ENCODE measurements at places on chromosomes 1 and 21.

DNA sequence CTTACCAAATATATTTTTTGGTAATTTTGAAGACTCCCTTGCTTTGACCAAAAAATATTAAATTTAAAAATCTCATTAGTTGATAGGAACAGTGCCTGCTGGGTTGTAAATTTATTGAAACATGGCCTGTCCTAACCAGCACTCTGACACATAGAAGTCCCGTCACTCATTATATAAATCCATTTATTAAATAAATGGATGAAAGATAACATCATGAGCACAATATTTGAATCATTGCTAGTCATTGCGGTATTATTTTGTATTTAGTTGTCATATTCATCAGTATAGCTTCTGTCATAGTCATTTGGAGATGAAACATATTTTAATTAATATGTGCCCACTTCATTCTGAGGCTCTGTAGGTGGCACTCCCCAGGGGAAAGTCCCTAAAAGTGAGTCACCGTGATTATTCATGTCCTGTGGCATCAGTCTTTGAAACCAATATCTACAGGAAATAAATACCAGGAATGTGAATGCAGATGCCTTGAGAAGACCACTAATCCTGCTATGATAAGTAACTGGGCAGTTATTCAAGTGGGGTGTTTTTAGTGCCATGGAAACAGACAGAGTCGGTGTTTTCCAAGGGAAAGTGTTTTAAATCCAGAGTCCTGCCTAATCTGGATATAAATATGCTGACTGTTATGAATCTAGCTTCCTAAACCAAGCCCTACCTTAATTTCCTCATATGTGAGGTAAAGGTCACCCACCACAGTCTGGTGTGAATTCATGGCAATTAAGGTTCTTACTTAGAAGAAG lies 302.0 kb downstream of the DUSP10 start:
- no peak for DNase-seq

DNA sequence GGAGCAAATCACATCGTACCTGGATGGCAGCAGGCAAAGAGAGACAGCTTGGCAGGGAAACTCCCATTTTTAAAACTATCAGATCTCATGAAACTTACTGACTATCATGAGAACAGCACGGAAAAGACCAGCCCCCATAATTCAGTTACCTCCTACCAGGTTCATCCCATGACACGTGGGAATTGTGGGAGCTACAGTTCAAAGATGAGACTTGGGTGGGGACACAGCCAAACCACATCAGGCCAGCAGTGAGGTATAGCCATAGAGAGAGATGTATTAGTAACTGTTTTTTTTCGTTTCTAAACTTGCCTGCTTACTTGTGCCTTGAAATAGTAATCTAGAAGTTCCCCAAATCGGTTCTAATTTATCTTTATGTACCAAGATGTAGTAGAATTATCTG lies 48.9 kb downstream of the AK4 start:
- no peak for DNase-seq

DNA sequence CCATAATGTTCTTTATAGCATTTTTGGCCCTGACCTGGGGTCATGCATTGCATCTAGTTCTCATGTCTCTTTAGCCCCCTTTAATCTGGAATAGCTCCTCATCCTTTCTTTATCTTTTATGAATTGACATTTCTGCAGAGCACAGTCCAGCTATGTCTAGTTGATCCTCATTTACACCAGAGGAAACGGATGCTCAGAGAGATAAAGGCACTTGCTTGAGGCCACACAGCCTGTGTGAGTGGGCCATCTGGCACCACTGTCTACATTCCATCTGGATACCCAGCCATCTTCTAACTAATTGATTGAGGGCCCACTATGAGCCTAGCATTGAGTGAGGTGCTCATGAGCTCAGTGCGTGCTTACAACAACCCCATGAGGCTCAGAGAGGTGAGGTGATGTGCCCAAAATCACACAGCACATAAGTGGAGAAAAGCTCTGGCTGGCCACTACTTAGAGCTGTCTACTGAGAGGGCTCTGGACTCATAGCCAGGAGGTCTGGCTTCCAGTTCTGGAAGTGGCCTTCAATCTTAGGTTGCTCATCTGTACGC lies 3.5 kb downstream of the HPCA start:
- no peak for DNase-seq

DNA sequence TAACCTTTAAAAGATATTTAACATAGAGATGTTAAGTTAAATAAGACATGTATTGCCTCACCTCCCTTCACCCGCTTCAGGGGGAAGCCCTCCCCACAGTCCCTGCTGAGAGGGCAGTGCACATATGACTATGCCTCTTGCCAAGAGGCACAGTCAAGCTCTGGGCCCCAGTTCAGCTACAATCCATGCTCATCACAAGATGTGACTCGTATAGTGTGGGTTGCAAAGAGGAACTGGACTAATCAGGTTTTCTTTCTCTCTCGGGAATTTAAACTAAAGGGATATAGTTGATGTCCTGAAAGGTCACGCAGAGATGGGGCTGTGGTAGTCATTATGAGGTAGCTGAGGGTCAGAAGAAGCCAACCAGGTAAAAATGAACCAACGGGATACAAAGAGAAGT lies 35.6 kb downstream of the LYST start:
- DNase-seq, result peak; percentile 12

DNA sequence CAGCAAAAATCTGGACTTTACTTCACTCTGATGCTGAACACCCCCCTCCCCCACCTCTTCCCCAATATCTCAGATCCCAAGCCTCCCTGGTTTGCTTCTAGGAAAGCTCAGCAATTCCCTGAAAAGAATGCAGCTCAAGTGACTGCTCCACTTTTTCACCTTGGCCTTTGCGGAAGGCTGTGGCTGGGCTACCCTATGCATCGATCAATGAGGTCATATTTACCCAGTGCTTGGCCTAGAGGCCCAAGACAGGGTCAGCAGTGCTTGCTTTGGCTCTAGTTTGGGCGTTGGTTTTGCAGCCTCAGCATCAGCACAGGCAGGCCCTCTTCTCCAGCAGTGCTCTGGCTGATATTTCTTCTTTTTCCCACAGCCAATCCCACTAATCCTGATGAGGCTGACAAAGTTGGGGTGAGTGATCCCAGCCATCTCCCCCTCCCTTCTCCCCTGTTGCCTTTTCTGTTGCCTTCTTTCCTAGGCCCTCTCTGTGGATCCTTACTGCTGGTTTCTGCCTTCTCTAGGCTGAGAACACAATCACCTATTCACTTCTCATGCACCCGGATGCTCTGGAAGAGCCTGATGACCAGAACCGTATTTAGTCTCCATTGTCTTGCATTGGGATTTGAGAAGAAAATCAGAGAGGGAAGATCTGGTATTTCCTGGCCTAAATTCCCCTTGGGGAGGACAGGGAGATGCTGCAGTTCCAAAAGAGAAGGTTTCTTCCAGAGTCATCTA lies 14.2 kb downstream of the FCGR2B start:
- DNase-seq, result no peak

- DNase-seq, result no peak
Measured at GRCh38 chr1:36175137-36176095, 19.5 kb downstream of the MAP7D1 start.

- no peak for DNase-seq
Measured at GRCh38 chr21:45330851-45331261, 43.2 kb upstream of the POFUT2 start.

GRCh38 chr1:233491953-233492620 lies 121.8 kb upstream of the KCNK1 start:
- DNase-seq, result no peak

GRCh38 chr1:93613898-93614297 lies 67.7 kb downstream of the BCAR3 start:
- DNase-seq, result no peak

DNA sequence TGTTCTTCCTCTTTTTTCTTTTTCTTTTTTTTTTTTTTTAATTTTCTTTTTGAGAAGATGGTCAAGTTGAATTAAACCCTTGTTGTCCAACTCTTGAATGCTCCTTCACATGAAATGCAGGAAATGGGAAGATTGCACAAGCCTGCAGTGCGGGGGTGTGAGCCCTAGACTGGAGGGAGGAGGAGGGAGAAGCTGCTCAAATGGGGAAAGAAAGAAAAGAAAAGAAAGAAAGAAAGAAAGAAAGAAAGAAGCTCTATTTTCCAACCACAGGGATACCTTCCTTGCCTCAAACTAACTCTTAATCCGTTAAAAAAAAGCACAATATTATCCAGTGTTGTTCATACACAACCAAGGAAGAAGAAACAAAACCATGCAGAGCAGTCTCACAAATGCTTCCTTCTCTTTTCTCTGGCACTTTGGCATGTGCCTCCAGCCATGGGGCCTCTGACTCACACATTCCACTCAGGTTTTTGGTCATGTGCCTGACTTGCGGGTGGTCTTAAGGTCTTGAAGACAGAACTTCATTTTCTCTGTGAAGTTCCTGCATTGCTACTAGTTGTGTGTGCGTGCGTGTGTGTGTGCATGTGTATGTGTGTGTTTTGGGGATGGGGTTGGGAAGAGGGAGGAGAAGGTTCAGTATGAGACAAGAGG lies 276.1 kb downstream of the RPS6KC1 start:
- DNase-seq, result no peak

DNA sequence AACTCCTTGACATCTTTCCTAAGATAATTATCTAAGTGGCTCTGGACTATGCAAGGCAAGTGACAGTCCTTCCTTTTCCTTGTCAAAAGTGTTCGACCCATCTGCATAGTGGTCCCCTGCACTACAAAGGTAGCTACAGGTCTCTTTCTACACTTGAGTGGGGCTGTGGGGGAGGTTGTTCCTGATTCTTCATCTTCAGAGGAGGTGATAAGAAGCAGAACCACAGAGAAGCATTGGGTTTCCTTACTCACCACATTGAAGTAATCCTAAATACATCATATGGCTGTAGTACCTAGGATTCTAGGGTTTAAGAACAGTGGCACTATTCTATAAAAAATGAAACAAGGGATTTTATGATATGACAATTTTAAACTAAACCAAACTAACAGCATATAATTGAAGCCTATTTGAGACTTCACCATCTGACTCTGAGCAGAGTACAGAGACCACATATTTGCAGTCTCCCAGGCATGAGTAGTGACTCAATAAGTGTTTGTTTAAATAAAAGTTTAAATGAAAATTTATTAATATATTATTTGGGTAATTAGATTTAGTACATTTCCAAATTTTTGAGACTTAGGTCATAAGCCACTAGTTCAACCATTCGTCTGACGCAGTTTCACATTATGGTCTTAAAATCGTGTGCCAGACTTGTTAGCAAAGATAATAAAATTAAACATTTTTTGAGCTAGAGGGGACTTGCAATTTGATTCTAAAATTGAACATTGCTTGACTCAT lies 54.9 kb upstream of the NEK7 start:
- no peak for DNase-seq

Data from T-helper 1 cell (primary cell).